Stimulated activated CD4-positive, alpha-beta T cell treated with anti-CD3 and anti-CD28 coated beads, Interleukin-4, amount 100 ng/mL, for 4 hours (primary cell): ENCODE measurements at places on chromosomes 13 and 19.

DNA sequence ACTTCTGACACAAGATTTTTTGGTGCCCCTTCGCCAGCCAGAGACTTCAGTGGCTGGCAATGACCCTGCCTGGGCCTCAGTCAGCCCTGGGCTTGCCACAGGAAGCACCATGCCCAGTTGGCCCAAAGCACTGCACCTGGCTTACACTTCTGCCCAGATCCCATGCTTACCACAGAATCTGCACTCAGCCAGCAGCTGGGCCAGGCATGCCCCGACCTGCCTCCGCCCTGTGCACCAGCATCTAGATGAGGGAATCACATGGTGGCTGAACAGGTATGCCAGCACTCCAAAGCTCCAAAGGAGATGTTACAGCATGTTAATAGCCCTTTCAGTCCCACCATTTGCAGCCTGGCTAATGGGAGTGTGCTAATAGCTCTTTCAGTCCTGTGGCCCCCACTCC, 690.9 kb downstream of the SLITRK6 start:
- no peak for DNase-seq

- no peak for DNase-seq
Measured at GRCh38 chr13:112177450-112178288, 110.7 kb downstream of the SOX1 start.

DNA sequence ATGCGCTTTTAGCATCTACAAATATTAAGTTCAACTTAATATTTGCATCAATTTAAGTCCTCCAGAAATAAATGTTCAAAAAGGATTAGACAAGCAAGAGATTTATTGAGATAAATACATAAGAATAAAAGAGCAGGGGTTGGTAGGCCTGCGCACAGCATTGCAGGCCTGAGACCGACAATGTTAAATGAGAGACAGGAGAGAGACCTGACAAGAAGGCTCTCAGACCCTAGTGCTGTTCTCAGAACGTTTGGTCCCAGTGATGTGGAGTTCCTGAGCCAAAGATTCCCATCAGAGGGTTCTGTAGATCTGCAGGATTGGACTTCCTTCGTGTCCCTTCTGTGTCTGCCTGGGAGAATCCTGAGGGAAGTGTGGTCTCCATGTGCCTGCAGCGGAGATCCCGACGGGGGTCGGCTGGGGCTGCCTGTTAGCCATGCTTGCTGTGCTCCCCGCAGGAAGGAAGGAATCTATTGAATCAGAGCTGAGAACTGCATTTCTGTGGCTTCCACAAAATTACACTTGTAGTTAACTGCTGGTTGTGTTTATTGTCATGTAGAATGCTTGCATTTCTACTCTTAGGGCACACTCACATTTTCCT, 369.9 kb upstream of the SLC10A2 start:
- DNase-seq, result no peak

DNA sequence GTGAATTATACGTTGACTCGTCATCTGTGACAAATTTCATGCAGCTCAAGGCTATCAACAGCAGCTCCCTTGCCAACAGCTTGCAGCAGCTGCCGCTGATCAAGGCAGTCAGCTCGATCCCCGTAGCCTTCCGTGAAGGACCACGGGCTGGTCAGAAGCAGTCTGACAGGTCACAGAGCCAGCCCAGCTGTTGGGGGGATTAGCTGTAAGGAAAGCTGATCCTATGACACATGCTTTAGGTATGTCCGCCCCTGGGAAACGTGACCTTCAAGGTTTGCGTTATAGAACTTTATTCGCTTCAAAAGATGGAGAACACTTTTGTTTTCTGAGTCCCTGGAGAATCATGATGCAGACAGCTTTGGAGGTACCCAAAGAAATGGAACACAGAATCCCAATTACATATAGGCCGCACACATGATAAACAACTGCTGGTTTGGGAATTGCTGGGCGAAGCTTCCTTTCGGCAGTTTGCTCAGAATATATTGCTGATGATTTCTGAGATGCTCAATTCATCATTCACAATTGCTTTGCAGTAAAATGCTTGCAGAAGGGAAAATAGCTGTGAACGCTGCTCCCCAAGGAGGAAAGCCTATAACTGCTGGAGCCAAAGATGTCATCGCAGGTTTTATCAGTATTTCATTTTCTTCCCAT, 62.6 kb upstream of the USP29 start:
- DNase-seq, result no peak

- DNase-seq, result no peak
Measured at GRCh38 chr13:22173610-22174009, 502.7 kb downstream of the FGF9 start.

DNA sequence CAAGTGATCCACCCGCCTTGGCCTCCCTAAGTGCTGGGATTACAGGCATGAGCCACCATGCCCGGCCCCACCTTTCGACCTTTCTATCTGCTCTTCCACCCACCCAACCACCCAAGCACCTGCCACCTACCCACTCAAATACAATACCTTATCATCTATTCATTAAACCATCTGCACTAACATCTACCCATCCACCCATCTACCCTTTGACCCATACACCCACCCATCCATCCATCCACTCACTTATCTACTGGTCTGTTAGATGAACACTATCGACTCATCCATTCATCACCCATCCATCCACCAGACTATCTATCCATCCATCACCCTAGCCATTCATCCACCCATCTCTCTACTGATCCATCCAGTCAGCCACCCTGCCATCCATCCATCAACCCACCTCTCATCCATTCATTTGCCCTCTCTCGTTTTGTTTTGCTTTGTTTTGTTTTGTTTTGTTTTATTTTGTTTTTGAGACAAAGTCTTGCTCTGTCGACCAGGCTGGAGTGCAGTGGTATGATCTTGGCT, 17.2 kb downstream of the EML2 start:
- no peak for DNase-seq

GRCh38 chr13:107712145-107712860, 503.0 kb downstream of the LIG4 start:
- DNase-seq, result no peak

DNA sequence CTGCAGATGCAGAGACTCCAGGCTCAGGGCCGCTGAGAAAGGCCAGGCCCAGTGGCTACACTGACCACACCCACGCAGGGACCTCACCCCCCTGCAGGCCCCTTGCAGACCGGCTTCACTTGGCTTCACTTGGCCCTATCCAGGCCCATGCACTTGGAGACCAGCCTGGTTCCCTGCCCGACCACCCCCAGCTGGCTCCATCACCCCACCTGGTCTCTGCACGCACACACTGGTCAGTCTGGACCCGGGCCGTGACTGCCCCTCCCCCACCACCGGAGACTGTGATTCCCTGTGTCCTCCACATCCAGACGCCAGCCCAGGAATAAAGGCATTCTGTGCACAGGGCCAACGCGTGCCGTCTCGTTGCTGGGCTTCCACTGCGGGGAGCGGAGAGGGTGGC, 4.9 kb upstream of the EBI3 start:
- DNase-seq, result no peak

- DNase-seq, result no peak
Measured at GRCh38 chr19:19434483-19435045, 29.1 kb downstream of the GATAD2A start.

GRCh38 chr19:7191946-7192691, 102.1 kb downstream of the INSR start:
- peak; percentile 40 for DNase-seq

GRCh38 chr13:20924758-20925394, 22.3 kb upstream of the XPO4 start:
- peak; percentile 56 for DNase-seq

- DNase-seq, result no peak
Measured at GRCh38 chr19:33187183-33187540, 7.0 kb upstream of the LRP3 start.

GRCh38 chr19:9941671-9942070, 5.4 kb upstream of the OLFM2 start:
- no peak for DNase-seq

DNA sequence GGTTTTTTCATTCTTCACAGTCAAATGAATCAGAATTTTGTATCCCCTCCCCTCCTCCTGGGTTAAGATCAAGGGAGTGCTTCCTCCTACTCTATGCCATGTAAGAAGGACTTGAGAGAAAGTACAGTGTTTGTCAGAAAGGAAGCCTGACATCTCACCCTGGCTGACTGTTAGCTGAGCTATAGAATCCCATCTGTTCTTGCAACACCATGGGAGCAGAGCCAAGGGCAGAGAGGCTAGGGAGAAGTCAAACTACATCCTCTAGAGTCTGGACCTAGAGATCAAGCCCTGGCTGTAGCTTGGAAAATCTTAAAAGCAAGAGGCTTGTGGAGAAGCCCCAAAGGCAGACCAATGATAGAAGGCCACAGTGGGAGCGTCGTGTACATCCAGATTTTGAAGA, 145.9 kb downstream of the OLFM4 start:
- DNase-seq, result no peak

- no peak for DNase-seq
Measured at GRCh38 chr13:19596960-19597361, 35.6 kb upstream of the TPTE2 start.
